ENCODE measurements at places on chromosomes 3 and 15. TPM values are rescaled to one million over a fixed set of nuclear protein-coding genes. Genes with fewer than 3 reads are reported as not detected.

GRCh38 chr3:87313641-87314040 is 37.3 kb upstream of the POU1F1 start:
- H3K4me1 ChIP-seq, result peaks cover 9% of the 10 kb centered on the region
- H3K36me3 ChIP-seq, result no peaks in the 10 kb centered on the region
- H3K27ac ChIP-seq, result no peak overlapping the region

SPATA12 gene
- not detected for total RNA-seq

PYGO1 gene
- total RNA-seq, result not detected

GRCh38 chr3:190595179-190595795 is 81.4 kb downstream of the IL1RAP start:
- H3K27me3 ChIP-seq, result no peaks in the 10 kb centered on the region
- H3K4me1 ChIP-seq, result peaks cover 6% of the 10 kb centered on the region
- no peak overlapping the region for H3K4me3 ChIP-seq
- H3K36me3 ChIP-seq, result peaks cover 10% of the 10 kb centered on the region
- no peak overlapping the region for H3K27ac ChIP-seq
- no peak for DNase-seq

ASB14 gene
- not detected for total RNA-seq

DNA sequence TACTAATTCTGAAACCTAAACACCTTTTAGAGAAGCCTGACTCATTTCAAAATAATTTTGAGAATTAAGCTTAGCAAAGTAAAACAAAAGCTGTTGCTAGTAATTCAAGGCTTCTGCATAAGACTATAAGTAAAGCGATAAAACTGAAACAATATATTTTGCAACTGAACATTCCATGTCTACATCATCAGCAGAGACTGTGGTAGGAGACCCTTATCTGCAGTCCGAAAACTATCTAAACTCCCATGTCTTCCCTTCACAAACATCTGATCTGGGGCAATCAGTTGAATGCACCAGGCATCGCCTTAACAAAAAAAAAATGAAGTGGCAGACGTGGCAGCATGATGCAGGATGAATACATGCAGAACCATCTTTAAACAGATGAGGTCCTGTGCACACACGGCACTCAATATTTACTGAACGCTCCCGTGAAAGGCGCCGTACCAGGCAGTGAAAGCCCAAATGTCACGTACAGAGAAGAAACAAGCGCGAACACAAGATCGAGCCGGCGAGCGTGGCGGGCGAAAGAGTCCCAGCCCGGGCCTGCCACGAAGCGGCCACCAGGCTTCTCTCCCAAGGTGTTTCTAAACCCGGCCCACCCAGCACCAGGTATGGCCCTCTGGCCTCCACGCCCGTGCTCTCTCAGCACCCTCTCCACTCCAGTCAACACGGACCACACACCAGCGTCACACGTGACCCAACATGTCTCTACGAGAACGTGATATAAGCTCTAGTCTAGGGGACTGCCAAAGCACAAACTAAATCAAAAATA is 63.0 kb downstream of the CHSY1 start:
- peaks cover 85% of the 10 kb centered on the region for H3K4me1 ChIP-seq
- H3K4me3 ChIP-seq, result peak overlapping the region; percentile 40
- H3K27ac ChIP-seq, result peak overlapping the region; percentile 84
- no peaks in the 10 kb centered on the region for H3K27me3 ChIP-seq
- peaks cover 31% of the 10 kb centered on the region for H3K36me3 ChIP-seq
- DNase-seq, result no peak

- no peaks in the 10 kb centered on the region for H3K36me3 ChIP-seq
- no peak overlapping the region for H3K27ac ChIP-seq
- no peak for DNase-seq
These were observed 622.6 kb downstream of the NLGN1 start for GRCh38 chr3:174020156-174020555.

DNA sequence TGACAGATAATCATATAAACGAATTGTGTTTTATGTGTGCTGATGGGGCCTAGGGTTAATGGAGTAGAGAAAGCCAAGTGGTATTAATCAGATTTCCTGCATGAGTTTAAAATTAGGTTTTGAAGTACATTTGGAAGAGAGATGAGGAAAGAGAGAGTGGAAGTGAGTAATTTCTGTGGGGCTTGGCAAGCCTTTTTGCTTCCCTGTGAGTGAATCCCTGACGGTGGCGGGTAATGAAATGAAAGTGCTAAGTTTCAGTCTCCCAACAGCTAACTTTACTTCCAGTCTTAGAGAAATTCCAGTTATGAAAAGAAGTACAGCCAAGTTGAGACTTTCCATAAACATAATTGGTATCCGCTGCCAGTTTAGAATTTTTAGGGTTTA is 139.4 kb downstream of the BBX start:
- no peak overlapping the region for H3K27ac ChIP-seq
- no peaks in the 10 kb centered on the region for H3K27me3 ChIP-seq
- H3K4me3 ChIP-seq, result no peak overlapping the region
- H3K36me3 ChIP-seq, result no peaks in the 10 kb centered on the region

- H3K4me1 ChIP-seq, result peaks cover 23% of the 10 kb centered on the region
- no peak overlapping the region for H3K27ac ChIP-seq
- DNase-seq, result no peak
- H3K36me3 ChIP-seq, result peaks cover 11% of the 10 kb centered on the region
- no peak overlapping the region for H3K4me3 ChIP-seq
- H3K27me3 ChIP-seq, result no peaks in the 10 kb centered on the region
These were observed 20.5 kb downstream of the EXOG start for GRCh38 chr3:38516669-38517068.

SERPINI2 gene
- total RNA-seq, result not detected

DNA sequence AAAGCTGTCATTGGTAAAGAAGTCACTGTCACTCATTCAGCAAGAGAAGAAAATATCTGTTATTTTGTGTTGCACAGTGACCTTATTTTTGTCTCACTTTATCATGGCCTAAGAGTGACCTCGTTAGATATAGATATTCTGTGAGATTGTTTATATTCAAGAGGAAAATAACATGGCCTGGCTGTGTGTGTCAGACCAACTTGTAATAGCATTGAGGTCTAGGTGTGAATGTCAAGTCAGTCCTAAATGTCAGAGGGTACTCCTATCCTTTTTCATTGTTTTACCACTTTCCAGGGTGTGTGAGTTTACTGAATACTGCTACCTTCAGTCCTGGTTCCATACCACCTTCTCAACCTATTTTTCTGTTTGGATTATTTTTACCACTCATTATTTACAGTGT is 18.5 kb upstream of the TM4SF4 start:
- H3K4me3 ChIP-seq, result no peak overlapping the region
- no peak overlapping the region for H3K27ac ChIP-seq
- DNase-seq, result no peak
- H3K36me3 ChIP-seq, result no peaks in the 10 kb centered on the region

CCR4 gene
- total RNA-seq, result 69.7 TPM

DNA sequence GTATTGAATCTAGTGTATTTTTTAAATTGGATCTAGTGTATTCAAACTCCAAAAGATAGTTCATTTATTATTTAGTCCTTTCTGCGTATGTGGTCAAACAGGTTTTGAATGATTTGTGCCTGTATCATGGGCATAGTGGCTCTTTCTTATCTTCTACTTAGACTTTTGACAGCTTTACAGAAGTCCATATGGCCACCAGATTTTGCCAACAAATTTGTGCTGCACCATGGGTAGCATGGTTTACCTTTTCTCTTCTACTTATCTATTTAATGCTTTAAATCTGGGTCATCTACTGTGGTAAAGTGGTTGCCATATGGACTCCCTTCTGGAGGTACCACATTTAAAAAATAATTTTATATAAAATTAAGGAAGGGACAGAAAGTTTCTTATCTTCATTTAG is 66.9 kb upstream of the CADM2 start:
- no peak overlapping the region for H3K27ac ChIP-seq
- DNase-seq, result no peak
- no peaks in the 10 kb centered on the region for H3K27me3 ChIP-seq
- no peaks in the 10 kb centered on the region for H3K36me3 ChIP-seq

SEMA6D gene
- total RNA-seq, result not detected

DNA sequence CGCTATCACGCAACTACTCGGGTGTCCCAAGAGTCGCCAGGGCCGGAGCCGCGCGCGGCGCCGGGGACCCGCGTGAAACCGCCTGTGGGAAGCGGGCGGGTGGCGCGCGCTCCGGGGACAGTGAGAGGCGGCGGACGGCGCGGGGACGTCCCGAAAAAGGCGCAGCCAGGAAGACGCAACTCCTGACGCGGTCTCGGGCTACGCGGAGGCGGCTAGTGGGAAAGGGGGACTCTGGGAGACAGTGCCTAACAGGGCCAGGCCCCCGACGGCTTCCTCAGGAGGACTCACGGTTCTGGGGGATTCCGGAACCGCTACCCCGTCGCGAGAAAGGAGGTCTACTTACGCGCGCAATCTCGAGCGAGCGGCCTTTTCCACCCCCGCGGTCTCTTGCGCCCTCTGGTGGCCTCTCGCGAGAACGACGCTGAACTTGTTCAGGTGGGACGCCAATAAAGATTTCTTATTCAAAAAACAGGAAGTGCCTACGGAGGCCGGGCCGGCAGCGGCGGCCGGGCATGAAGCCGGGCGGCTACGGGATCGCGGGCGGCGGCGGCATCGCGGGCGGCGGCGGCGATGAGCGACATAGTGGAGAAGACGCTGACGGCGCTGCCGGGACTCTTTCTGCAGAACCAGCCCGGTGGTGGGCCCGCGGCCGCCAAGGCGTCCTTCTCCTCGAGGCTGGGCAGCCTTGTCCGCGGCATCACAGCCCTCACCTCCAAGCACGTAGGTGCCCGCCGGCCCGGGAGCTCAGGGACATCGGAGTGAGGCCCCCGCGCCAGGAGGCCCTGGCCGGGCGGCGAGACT is at the start of gene AP4E1:
AP4E1 (plus strand) TSS at position 475 of the 801 bp plus-strand sequence; CDS start at position 571, 96 bp downstream.
- H3K27me3 ChIP-seq, result no peaks in the 10 kb centered on the region
- peaks cover 21% of the 10 kb centered on the region for H3K36me3 ChIP-seq
- peak; percentile 96 for DNase-seq

- H3K27me3 ChIP-seq, result no peaks in the 10 kb centered on the region
- H3K36me3 ChIP-seq, result peaks cover 12% of the 10 kb centered on the region
- H3K4me1 ChIP-seq, result peaks cover 2% of the 10 kb centered on the region
These were observed 11.3 kb downstream of the PRKCI start for GRCh38 chr3:170233530-170233929.

GRCh38 chr3:55790596-55791350 is 303.7 kb upstream of the WNT5A start:
- no peaks in the 10 kb centered on the region for H3K27me3 ChIP-seq
- no peak for DNase-seq
- no peaks in the 10 kb centered on the region for H3K4me1 ChIP-seq
- H3K27ac ChIP-seq, result no peak overlapping the region
- H3K36me3 ChIP-seq, result no peaks in the 10 kb centered on the region
- no peak overlapping the region for H3K4me3 ChIP-seq

DNA sequence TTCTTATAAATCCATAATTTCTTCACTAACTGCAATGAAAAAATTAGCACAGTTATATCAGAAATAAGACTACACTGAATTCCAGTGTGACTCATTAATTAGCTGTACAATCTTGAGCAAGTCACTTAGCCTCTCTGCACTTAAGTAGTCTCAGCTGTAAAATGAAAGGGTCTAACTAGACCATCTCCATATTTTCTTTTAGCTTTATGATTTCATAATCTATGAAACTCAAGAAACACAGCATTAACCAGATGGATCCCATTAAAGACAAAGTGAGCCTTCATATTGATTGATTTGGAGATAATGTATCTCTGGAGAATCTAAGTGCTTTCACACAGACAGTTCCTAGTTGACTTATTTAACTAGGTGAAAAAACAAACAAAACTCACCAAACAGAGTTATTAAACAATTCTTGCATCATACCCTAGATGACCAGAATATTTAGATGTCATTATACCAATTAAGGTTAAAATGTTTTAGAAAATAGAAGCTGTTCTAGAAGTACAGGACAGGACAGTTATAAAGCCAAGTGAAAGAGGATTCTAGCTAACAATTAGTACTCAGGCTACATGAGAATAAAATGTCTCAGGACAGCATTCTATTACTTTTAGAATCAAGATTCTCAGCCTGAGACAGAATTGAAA is 11.2 kb downstream of the CSNK1G1 start:
- H3K4me1 ChIP-seq, result peaks cover 11% of the 10 kb centered on the region
- no peak overlapping the region for H3K4me3 ChIP-seq
- H3K27me3 ChIP-seq, result no peaks in the 10 kb centered on the region
- H3K27ac ChIP-seq, result no peak overlapping the region

DNA sequence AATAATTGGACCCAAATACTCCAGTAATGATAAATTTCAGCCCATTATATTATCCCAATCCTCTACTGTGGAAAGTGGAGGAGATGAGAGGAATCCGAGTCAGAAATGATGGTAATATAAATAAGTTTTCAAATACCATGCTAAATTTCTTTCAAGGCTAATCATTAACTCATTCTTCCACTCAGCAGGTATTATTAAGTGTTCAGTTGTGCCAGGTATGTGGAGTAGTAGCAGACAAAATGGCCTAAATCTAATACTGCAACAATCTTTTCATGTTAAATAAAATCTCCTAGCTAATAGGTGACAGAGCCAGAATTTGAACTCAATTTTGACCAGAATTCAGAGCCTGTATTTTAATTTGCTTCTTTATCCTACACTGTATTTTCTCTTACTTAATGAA is 538.6 kb upstream of the ROBO2 start:
- H3K4me1 ChIP-seq, result no peaks in the 10 kb centered on the region
- no peaks in the 10 kb centered on the region for H3K36me3 ChIP-seq
- H3K27ac ChIP-seq, result no peak overlapping the region

P3H2 gene
- total RNA-seq, result not detected

DNA sequence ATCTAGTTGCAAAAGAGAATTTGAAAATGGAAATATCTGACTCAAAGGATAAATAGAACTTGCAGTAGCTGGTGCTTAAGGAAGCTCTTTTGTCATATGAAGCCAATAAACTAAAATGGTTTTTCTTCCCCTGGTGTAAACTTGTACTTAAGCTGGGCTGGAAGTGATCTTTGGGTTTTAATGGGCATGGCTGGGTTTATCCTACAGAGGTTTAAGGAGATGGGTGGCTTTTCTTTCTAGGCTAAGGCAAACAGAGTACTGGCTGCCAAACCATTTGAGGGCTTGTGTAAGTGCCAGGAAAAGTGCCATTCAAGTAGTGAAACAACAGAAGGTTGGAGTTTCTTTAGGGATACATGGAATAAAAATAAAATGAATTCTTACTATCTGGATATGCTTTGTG is 12.1 kb upstream of the UTS2B start:
- H3K4me3 ChIP-seq, result no peak overlapping the region
- H3K27ac ChIP-seq, result no peak overlapping the region
- no peak for DNase-seq
- no peaks in the 10 kb centered on the region for H3K27me3 ChIP-seq

FETUB gene
- total RNA-seq, result not detected

DNA sequence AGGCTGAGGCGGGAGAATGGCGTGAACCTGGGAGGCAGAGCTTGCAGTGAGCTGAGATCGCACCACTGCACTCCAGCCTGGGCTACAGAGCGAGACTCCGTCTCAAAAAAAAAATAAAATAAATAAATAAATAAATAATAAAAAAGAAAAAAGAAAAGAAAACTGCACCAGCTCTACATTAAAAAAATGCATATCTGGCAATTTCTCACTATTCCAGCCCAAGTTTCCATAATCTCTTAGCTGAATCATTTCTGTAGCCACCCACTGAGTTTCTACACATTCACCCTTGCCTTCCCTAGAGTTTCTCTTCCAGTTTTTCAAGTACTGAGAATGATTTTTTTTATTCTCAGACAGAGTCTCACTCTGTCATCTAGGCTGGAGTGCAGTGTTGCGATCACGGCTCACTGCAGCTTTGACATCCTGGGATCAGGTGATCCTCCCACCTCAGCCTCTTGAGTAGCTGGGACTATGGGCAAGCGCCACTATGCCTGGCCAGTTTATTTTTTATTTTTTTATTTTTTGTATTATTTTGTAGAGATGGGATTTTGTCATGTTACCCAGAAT is 24.5 kb upstream of the SLC7A14 start:
- no peak overlapping the region for H3K4me3 ChIP-seq
- peaks cover 8% of the 10 kb centered on the region for H3K27me3 ChIP-seq
- DNase-seq, result no peak

PPARG gene
- total RNA-seq, result 1.1 TPM

All from activated CD4-positive, alpha-beta T cell treated with anti-CD3 and anti-CD28 coated beads for 36 hours (primary cell).